KBM-7 (cell line): ENCODE measurements at places on chromosomes 5 and 9.

GRCh38 chr5:177536386-177536785 is 18.0 kb downstream of the FAM193B start:
- no peak for DNase-seq

DNA sequence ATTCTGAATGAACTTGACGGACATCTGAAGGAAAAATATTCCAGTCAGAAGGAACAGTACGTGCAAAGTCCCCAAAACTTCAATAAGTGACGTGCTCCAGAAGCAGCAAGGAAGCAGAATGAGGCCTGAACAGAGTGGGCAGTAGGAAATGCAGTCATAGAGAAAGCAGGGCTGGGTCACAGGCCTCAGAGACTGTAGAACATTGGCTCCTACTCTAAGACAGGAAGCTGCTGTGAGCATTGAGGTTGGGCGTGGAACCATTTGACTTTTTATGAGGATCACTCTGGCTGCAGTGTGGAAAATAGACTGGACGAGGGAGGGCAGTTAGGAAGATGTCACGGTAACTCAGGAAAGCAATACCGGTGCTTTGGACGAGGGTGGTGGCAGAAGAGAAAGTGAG is 64.0 kb downstream of the DOCK8 start:
- DNase-seq, result peak; percentile 15

GRCh38 chr5:159449925-159450324 is 119.6 kb upstream of the IL12B start:
- DNase-seq, result no peak

- DNase-seq, result no peak
Observed at GRCh38 chr9:36842560-36843530, 191.2 kb downstream of the PAX5 start.

DNA sequence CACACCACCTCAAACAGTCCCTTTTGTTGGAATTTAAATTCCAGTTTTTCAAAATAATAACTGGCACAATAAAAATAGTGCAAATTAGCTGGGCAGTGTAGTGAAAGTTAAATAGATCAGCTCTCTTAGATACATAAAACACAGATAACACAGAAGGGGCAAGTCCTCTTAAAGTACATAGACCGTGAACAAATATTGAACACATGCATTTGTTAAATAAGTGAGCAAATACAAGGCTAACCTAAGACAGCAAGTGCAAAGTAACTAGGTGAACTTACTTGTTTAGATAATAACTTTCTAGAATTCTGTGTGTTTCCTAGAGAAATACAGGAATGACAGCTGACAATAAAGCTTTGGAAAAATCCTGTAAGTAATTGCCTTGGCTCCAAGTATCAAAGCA is 280.1 kb downstream of the DOCK8 start:
- no peak for DNase-seq

GRCh38 chr5:160968480-160968879 is 116.5 kb upstream of the ATP10B start:
- no peak for DNase-seq

DNA sequence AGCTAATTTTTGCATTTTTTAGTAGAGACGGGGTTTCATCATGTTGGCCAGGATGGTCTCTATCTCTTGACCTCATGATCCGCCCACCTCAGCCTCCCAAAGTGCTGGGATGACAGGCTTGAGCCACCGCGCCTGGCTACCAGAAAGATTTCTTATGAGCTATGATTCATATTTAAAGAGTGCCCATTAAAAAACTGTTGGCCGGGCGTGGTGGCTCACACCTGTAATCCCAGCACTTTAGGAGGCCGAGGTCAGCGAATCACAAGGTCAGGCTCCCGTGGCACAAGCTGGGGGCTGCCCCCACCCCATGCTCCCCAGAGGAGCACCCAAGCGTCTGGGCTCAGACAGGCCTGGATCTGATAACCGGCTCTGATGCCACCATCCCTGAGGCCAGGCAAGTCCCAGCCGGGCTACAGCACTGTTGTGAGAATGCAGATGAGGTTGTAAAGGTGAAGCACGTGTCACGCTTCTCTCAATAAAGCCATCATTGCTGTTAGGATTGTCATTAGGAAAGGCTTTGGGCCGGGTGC is 13.9 kb downstream of the QRFP start:
- DNase-seq, result no peak

GRCh38 chr9:16064771-16065170 is 511.9 kb downstream of the CCDC171 start:
- no peak for DNase-seq

- DNase-seq, result no peak
Observed at GRCh38 chr5:178993955-178994579, 1.1 kb downstream of the GRM6 start.

- peak; percentile 74 for DNase-seq
Observed at GRCh38 chr9:35553670-35554543, 51.2 kb upstream of the TESK1 start.

DNA sequence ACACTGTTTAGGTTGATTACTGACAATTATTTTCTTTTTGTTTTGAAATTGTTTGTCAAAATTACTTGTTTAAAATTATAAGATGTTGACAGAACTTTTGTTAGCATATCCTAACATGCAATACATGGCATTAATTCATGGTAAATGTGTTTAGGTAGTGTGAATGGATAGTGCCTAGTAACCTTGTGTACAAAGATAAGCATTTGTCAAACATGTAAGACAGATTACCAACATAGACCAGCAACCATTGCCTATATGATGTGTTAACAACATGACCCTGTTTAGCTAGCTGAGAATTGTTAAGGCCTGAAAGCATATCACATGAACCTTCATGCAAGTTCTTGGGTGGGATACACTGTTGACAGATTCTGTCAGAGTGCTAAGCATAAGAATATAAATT is 13.4 kb downstream of the MAN2A1 start:
- no peak for DNase-seq

DNA sequence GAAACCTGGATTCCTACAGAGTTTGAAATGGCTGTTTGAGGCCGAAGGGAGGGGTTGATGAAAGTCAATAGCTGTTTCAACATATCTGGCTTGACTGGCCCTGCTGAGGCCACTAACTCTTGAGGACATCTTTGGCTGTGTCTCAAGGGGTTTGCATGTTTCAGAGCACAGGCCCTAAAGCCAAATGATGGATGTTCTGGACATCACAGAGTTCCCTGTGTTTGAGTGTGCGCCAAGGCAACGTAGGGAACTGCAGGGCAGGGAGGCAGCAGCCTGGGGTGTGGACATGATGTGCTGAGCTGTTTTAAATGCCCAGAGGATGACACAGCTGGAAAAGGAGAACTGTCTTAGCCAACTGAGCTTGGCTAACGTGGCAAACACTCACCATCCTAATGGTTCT is 89.6 kb downstream of the RAPGEF1 start:
- DNase-seq, result no peak

GRCh38 chr5:96962540-96962991 is 26.7 kb downstream of the LNPEP start:
- peak; percentile 42 for DNase-seq

DNA sequence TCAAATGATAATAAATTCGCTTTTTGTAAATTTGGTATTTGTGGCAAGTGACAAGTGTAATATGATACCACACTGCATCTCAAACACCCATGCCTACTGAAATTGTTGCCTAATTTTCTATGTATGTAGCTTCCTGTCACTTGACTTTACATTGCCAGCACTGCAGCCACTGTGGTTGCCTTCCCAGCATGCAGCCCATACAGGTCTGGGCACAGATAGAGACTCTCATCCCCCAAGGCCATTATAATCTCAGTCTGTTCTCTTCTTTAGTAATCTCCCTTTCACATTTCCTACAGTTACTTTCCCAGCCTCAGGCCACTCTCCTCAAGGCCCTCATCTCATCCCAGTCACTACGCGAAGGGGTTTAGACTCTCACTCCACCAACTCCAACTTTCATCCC is 1200.6 kb downstream of the PTPRD start:
- no peak for DNase-seq

DNA sequence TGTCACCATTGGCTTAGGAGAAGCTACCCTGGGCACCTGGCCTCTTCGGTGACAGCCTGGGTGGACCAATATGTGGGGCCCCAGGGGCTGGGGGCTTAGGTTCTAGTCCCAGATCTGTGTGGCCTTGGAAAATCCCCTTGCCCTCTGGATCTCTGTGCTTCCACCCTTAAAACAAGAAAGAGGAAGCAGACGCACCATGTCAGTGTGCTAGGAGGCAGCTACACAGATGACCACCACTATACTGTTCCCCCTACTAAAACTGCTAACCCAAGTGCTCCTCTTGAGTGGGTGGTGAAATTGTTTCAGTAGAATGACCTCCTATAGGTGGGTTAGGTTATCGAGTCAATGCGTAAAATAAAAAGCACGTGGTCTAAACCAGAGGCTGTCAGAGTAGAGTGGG is 31.0 kb downstream of the AFAP1L1 start:
- peak; percentile 41 for DNase-seq

DNA sequence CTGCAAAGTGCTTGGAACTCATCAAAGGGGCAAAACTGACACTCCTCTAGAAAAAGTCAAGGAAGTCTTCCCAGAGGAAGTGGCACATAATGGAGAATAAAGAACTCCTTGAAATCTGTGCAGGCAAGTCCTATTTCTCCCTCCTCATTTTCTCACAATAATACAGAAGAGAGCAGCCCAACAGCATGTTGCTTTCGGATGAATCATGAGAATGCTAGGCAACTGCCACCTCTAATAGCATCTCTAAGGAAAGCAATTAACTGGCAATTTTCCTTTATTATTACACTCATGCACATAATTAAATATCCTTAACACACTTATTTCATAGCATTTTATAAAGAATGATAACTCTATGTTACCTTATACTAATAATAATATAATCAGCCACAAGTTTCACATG is 122.2 kb upstream of the PTGER4 start:
- DNase-seq, result no peak

- DNase-seq, result no peak
Observed at GRCh38 chr9:12684974-12685373, 8.2 kb upstream of the TYRP1 start.

- no peak for DNase-seq
Observed at GRCh38 chr5:137372016-137372772, 126.9 kb downstream of the SPOCK1 start.

- no peak for DNase-seq
Observed at GRCh38 chr5:148875205-148875875, 48.9 kb downstream of the ADRB2 start.

GRCh38 chr5:67297376-67297775 is 100.8 kb upstream of the CD180 start:
- DNase-seq, result no peak

GRCh38 chr9:124000784-124001457 is 10.6 kb upstream of the LHX2 start:
- no peak for DNase-seq

- peak; percentile 2 for DNase-seq
Observed at GRCh38 chr5:161925960-161926359, 78.0 kb downstream of the GABRA1 start.

GRCh38 chr9:124011460-124012301 is at the start of gene LHX2:
LHX2 (plus strand) TSS chr9:124011768; CDS start chr9:124012349, 581 bp downstream.
- peak; percentile 68 for DNase-seq

DNA sequence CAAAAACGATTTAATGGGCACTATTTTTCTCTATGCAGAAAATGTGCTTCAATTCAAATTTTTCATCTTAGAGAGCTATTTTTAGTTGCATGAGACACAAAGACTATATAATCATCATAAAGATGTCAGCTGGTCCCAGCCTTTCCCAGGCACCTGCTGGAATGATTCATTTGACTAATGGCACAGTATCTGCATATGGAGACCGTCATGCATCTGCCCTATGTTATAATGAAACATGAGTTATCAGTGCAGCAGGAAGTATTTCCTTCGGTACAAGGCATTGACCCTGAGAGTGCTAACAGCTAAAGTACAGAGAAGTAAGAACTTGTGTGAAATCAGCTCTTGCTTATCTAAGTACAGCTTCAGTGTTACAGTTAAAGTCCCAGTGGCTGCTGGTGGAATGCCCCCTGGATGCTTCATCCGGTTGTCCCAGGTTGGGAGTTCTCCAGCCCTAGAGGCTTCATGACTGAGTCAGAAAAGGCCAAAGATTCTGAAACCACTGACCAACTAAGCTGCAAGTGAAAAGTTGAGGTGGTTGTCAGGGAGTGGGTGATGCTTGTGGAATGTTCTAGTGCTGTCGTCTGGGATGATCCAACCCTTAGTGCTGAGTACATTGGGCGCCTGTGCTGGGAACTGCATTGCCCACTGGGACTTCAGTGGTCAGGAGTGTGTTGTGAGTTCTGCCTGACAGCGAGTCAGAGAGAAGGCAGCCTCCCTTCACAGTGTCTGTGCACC is 57.2 kb downstream of the MTRR start:
- no peak for DNase-seq

DNA sequence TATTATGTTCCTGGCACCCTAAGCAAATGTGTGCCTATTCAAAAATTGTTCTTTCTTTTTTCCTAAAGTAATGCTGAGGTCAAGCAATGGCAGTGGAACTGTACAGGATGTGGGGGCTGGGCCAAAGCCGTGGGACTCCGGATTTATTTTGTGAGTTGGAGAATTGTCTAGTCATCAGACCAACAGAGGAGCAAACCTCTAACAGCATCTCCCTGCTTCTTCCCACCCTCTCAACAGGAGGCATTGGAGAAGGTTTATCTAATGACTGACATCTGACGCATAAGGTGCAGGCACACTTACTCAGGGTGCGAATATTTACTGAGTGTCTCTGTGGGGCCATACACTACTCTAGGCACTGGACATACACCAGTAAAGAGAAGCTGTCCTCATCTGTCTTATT is 38.6 kb downstream of the MARCHF11 start:
- DNase-seq, result no peak

- DNase-seq, result peak; percentile 49
Observed at GRCh38 chr9:129176701-129177442, 1.2 kb downstream of the IER5L start.

DNA sequence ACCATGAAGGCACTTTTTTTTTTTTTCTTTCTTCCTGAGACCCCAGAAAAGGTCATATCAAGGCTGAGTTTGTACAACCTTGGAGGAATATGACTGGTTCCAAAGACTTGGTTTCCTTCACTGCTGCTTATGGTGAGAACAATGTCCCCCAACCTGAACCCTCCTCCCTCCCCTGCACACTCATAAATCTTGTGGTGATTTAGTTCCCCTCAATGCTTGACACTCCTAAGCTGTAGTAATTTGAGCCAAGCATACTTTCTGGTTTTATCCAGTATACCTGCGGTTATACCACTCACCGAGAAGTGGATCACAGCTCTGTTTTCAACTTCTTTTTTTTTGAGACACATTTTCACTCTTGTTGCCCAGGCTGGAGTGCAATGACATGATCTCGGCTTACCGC is 149.9 kb upstream of the KLF4 start:
- DNase-seq, result no peak

DNA sequence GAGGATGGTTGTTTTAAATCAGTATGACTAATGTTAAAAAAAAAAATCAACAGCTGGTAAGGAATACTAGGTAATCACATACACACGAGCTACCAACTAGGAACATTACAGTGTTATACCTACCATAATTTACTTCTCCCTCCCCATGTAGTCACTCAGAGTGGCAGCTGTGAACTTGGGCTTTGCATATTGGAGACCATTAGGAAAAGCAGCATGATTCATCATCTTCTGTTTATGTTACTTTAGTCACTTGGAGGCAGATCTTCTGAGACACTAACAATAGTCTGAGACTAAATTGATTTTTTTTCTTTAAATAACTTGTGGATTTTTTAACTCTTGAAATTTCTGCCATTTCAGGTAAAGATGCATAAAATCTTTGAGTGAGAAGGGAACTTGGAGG is 141.5 kb upstream of the NR4A3 start:
- DNase-seq, result no peak

GRCh38 chr5:87877023-87877422 is 391.6 kb downstream of the TMEM161B start:
- DNase-seq, result no peak

- DNase-seq, result peak; percentile 25
Observed at GRCh38 chr9:88660611-88661010, 125.6 kb downstream of the NXNL2 start.

GRCh38 chr5:14505310-14506139 is 76.1 kb upstream of the OTULINL start:
- no peak for DNase-seq

- DNase-seq, result no peak
Observed at GRCh38 chr9:108395421-108395820, 460.4 kb downstream of the ACTL7B start.
